Renal pelvis (tissue), 12 donors: ENCODE measurements at places on chromosomes 3 and 15.

GRCh38 chr3:94372026-94372425, 309.2 kb downstream of the NSUN3 start:
- DNase-seq = no peak

- no peak for DNase-seq
These were observed 161.0 kb upstream of the RORA start for GRCh38 chr15:61390138-61390537.

- no peak for DNase-seq
These were observed 23.5 kb upstream of the SLC15A2 start for GRCh38 chr3:121870717-121871116.

GRCh38 chr3:73029321-73029796, 32.1 kb upstream of the EBLN2 start:
- no peak for DNase-seq

- no peak for DNase-seq
These were observed 88.4 kb upstream of the TNFAIP8L3 start for GRCh38 chr15:51183076-51183475.

GRCh38 chr3:115928376-115928775, 305.1 kb downstream of the GAP43 start:
- no peak for DNase-seq

DNA sequence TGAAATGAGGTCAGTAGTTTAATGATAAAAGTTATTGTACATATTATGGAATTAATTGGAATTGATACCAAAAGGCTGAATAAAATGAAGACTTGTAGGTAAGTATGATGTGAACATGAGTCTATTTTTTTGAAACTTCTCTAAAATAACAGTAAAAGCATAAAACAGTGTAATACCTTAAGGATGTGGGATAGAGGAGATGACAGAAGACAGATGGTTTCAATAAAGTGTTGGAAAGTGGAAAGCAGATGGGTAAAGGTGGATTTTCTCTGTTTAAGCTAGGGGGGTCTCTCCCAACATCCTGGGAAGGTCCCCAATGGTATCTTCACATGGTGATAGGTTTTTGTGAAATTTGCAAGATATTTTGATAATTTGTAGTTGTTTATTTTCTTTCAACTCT, 41.6 kb downstream of the GMPS start:
- no peak for DNase-seq

DNA sequence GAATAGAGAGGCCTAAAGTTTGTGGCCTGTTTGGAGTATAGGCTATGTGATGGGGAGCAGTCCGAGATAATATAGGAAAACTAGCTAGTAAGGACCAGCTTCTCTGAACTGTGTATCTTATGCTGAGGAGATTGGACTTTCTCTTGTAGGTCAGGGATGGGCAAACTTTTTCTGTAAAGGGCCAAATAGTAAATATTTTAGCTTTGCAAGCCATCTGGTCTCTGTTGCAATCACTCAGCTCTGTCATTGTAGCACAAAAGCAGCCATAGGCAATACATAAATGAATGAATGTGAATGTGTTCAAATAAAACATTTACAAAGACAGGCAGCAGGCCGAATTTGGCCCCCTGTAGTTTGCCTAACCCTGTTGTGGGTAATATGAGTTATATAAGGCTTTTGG, 24.5 kb downstream of the TMOD3 start:
- DNase-seq = no peak

DNA sequence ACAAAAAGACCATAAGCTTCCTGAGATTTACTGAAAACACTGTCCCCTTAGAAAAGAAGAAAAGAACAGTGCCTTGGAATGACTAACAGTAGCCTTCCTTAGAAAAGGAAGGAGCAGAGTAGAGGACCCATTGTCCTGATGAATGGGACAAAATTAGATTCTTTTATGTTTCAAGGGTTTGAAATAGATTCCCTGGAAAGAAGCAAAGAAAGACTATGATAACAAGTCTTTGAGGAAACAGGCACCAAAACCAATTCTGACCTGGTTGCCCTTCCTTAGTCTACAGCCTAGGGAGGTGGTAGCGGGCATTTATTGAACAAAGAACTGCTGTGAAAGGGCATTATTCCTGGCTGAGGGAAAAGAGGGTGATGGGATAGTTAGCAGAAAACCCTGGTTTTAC, 1024.8 kb downstream of the TBL1XR1 start:
- DNase-seq = no peak

DNA sequence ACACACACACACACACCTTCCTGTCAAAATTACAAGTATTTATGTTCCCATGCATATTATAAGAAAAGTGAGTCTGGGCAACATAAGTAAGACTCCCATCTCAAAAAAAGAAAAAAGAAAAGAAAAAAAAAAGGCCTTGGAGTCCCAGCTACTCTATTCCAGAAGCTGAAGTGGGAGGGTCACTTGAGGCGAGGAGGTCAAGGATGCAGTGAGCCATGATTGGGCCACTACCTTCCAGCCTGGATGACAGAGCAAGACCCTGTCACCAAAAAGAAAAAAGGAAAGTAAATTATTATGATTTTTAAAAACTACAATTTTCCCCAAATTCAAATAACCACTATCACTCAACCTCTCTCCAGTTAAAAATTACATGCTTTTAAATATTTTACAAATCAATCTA, 113.1 kb downstream of the STAG1 start:
- DNase-seq = no peak

- no peak for DNase-seq
These were observed 25.0 kb upstream of the LOXL1 start for GRCh38 chr15:73901126-73901810.

- no peak for DNase-seq
These were observed 6.7 kb downstream of the ISLR start for GRCh38 chr15:74179983-74180880.

DNA sequence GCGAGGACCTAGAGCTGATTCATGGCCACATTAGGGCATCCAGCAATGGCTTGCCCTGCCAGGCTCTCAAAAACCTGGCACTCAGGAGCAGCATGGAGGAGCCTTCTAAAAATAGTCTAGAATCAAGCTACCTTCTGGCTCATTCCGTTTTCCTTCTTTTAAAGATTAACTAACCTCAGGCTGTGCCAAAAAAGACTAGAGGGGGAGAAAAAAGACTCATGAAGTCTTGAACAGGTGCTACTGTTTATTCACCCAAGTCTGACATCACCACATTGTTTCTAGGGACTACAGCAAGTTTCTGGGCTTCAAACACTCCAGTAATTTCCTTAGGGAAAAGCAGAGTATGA, 125.8 kb downstream of the TNIK start:
- peak; percentile 47 for DNase-seq

- no peak for DNase-seq
These were observed 2.0 kb downstream of the XRN1 start for GRCh38 chr3:142445816-142446254.

GRCh38 chr3:127970966-127971592, 56.0 kb downstream of the KBTBD12 start:
- DNase-seq = peak; percentile 42

DNA sequence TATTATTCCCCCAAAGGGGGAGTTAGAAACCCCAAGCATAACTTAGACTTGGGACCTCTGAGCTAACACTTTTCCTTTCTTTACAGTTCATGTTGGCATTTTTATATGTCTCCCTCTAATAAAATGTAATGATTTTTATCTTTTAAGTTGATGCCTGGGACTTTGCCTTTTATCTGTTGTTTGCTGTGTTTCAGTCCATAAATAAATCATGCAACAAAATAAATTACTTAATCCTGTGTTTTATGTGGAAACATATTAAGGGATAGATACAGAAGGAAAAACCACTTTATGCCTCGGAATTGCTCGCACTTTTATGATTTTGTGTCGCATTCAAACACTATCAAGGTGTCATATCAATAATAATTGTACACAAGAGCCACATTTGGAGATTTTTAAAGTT, 93.7 kb upstream of the TBC1D5 start:
- DNase-seq = no peak

- no peak for DNase-seq
These were observed 191.4 kb upstream of the HES1 start for GRCh38 chr3:193944518-193944884.

GRCh38 chr3:10746001-10746400, 70.0 kb upstream of the SLC6A11 start:
- DNase-seq = no peak

GRCh38 chr3:49614936-49615335, 59.2 kb upstream of the APEH start:
- DNase-seq = no peak

- no peak for DNase-seq
These were observed at the start of gene LYSMD2 for GRCh38 chr15:51737522-51738305. Gene LYSMD2, minus strand, starts transcription at chr15:51737655. Its CDS starts 33 bp downstream, at chr15:51737622.

DNA sequence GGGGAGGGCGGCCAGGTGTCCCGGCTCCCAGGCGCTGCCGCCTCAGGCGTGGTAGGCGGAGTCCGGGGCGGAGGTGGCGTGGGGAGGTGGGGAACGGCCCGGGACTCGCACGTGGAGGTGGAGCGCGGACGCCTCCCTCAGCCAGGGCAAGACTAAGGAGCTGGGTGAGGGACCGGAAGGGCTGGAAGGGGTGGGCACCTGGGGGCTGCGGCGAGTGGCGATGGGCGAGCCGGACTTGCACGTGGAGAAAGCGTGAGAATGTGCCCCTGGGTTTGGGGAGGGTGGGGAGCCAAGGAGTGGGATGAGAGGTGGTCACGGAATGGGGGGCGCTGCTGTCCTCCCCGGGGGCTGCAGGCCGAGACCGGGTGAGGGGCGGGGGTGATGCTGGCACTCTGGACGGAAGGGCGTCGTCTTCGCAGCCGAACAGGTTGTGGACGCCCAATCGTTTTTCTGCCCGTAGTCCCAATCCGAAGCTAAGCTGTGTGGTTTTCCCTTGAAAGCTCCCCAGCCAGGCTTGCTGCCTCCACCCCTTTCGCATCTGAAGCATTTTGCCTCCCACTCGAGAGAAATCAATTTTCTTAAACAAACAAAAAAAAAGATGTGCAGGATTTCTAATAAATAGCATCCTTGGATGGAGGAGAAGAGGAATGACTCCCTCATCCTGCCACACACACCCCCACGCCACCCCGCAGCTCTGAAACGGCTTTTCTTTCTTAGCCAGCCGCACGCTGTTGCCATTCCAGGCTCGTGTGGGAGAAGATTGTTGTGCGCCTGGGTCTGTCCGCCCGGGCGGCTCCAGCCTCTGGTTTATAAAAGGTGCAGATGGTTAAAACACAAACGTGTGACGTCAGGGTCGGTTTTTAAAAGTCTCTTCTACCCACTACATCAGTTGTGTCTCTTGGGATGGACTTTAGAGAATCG, 62.5 kb upstream of the ANKRD28 start:
- DNase-seq = peak; percentile 54
